Fibroblast of upper back skin (primary cell): ENCODE measurements at places on chromosomes 13 and 19.

DNA sequence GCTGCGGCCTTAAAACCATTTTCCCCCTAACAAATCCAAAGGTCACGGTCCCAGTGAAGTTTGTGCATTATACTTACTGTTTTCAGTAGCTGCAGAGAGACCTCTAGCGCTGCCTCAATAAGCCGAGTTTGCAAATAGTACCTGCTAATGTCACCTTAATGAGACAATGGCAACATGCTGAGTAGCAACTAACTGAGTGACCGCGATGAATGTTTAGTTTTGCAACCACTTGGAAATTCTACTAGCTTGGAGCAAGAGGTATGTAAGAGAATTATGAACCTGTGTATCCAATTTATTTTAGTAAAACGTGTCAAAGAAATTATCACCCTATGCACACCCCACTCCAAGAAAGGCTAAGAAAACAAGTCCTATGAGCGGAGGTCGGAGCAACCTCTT lies 1.2 kb downstream of the KPNA3 start:
- DNase-seq: peak; percentile 12

- no peak for DNase-seq
Measured at GRCh38 chr19:11205939-11206570, 8.7 kb upstream of the KANK2 start.

DNA sequence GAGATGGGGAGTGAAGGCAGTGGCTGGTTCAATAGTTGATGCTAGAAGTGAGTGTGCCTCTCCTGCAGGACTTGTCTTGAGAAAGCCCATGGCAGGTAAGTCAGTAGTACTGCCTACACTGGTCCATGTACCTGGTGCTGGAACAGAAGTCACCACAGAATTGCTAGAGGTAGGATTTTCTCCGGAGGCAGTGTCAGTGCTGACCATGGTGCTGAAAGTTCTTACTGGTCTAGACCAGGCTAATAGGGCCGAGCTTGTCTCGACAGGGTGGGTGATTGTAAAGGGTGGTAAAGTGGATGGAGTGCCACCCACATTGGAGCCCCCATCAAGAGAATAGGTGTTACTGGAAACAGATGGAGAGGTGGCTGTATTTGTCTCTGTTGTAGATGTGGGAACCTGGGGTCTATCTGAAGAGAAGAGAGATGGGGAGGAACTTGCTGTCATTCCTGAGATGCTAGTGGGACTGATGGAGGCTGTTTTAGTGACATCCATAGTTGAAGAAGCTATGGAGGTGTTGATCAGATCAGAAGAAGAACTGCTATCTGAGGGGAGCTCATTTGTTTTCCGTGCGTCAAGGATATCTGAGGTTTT lies 36.6 kb downstream of the MUC16 start:
- no peak for DNase-seq

GRCh38 chr13:35309706-35310105 lies 166.8 kb downstream of the MAB21L1 start:
- DNase-seq: no peak

GRCh38 chr19:5877882-5878281 lies 7.5 kb upstream of the FUT5 start:
- no peak for DNase-seq
